ENCODE measurements at places on chromosomes 7 and 10. TPM values are rescaled to one million over a fixed set of nuclear protein-coding genes. Genes with fewer than 3 reads are reported as not detected.

- no peaks in the 10 kb centered on the region for H3K36me3 ChIP-seq
- H3K27me3 ChIP-seq, result no peaks in the 10 kb centered on the region
- no peak overlapping the region for H3K27ac ChIP-seq
- no peak for DNase-seq
- peaks cover 5% of the 10 kb centered on the region for H3K4me1 ChIP-seq
Measured at GRCh38 chr7:132752431-132752830, 176.2 kb upstream of the PLXNA4 start.

PNLIPRP2 gene
- not detected for total RNA-seq

TMUB1 gene
- total RNA-seq, result 46.6 TPM

DNA sequence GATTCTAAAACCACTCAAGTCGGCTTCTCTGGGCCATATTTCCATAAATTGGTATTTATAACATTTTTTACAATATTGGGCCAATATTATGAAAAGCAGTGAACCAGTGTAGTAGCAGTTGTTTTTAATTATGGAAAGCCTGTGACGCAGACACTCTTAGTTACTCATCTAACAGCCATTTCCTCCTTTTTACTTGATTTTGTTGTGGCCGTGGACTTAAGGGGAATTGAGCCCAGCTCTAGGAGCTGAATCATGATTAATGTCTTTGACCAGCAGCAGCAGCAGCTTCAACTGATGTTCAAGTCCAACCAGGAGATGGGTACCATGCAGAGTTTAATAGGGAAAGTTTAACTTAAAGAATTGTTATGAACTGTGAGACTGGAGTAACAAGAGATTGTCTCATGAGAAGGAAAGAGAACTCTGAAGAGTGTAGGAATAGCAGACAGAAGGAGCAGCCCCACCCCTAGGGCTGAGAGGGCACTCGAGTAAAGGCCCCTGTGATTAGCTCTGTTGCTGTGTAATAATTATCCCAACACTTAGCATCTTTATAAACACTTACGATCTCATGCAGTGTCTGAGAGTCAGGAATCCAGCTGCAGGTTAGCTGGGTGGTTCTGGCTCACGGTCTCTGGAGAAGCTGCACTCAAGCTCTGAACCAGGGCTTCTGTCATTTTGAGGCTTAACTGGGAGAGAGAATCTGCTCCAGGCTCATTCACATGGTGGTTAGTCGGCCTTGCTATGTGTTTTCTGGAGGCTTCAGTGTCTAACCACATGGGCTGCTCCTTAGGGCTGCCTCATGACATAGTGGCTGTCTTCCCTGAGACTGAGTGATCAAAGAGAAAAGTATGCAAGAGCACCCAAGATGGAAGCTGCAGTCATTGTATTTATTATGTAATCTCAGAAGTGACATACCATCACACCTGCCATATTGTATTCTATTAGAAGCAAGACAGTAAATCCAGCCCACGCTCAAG lies 4.6 kb downstream of the LANCL2 start:
- H3K4me3 ChIP-seq, result no peak overlapping the region
- peaks cover 12% of the 10 kb centered on the region for H3K4me1 ChIP-seq
- H3K27me3 ChIP-seq, result no peaks in the 10 kb centered on the region
- no peak overlapping the region for H3K27ac ChIP-seq
- no peak for DNase-seq
- no peaks in the 10 kb centered on the region for H3K36me3 ChIP-seq

DNA sequence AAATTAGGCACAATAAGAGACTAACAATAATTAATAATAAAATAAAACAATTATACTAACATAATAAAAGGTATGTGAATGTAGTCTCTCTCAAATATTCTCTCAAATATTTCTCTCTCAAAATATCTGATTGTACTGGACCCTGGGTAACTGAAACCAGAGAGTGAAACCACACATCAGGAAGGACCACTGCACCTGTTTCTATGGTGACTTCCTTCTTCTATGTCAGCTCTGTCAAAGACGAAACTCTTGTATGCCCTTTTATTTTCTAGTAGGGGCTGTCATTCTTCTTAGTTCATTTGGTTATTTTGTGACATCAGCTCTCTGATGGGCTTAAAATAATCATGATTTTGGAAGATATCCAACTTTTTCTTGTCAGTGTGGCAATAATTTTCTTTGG lies 428.0 kb upstream of the TPK1 start:
- H3K27me3 ChIP-seq, result no peaks in the 10 kb centered on the region
- no peak overlapping the region for H3K4me3 ChIP-seq
- H3K36me3 ChIP-seq, result no peaks in the 10 kb centered on the region
- no peak for DNase-seq

- peaks cover 32% of the 10 kb centered on the region for H3K36me3 ChIP-seq
- no peaks in the 10 kb centered on the region for H3K27me3 ChIP-seq
- H3K4me1 ChIP-seq, result no peaks in the 10 kb centered on the region
- no peak overlapping the region for H3K27ac ChIP-seq
Measured at GRCh38 chr10:60170250-60170649, 219.4 kb downstream of the ANK3 start.

GRCh38 chr7:38905056-38905759 lies 3.8 kb downstream of the VPS41 start:
- no peaks in the 10 kb centered on the region for H3K27me3 ChIP-seq
- no peaks in the 10 kb centered on the region for H3K36me3 ChIP-seq
- no peak overlapping the region for H3K27ac ChIP-seq
- H3K4me3 ChIP-seq, result no peak overlapping the region
- H3K4me1 ChIP-seq, result peaks cover 11% of the 10 kb centered on the region
- DNase-seq, result no peak

GRCh38 chr10:88457660-88458059 lies 125.5 kb downstream of the RNLS start:
- H3K36me3 ChIP-seq, result no peaks in the 10 kb centered on the region
- H3K27ac ChIP-seq, result no peak overlapping the region
- H3K4me3 ChIP-seq, result no peak overlapping the region

DNA sequence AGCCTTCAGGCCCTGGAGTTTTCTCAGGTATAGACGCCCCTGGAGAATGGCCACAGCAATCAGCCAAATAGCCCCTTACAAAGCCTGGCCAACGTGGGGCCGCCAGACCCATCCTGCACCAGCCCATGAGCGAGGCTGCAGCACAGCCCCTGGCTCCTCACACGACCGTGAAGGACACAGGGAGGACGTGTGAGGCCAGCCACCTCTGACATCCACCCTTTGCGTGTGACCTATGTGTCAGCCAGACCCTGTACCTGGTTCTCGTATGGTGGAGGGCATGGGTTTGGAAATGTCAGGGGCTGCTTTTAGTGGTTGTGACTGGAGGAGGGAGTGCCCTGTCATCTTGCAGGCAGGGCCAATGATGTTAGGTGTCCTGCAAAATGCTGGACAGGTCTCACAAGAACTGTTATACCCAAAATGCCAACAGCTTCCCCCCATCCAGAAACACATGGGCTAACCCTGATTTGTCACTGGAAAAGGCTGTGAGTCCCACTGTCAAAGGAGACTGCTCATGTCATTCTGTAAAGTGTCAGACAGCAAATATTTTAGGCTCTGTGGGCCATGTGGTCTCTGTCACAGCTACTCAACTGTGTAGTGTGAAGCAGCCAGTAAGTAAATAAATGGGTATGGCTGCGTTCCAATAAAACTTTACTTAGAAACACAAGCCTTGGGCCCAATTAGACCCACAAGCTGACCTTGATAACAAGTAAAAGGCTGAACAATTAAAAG lies 30.0 kb downstream of the NOD1 start:
- no peak overlapping the region for H3K27ac ChIP-seq
- no peak overlapping the region for H3K4me3 ChIP-seq
- peaks cover 4% of the 10 kb centered on the region for H3K4me1 ChIP-seq
- H3K27me3 ChIP-seq, result no peaks in the 10 kb centered on the region
- no peak for DNase-seq

DNA sequence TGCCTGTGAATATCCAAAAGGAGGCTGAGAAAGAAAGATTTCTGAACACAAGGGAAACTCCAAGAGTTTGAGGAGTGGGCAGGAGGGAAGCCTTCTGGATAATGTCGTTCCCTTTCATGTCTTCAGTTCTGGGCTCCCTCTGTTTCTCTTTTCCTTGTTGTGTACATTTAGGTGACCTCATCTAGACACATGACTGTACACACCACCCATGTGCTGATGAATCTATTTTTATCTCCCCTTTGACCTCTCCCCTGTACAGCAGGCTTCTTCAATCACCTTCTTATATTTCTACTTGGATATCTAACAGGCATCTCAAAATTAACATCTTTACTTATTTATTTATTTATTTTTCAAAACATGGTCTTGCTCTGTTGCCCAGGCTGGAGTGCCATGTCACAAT lies 363.1 kb downstream of the GATA3 start:
- H3K4me3 ChIP-seq, result no peak overlapping the region
- no peaks in the 10 kb centered on the region for H3K27me3 ChIP-seq
- peak overlapping the region; percentile 88 for H3K27ac ChIP-seq
- peaks cover 20% of the 10 kb centered on the region for H3K4me1 ChIP-seq
- DNase-seq, result no peak

DNA sequence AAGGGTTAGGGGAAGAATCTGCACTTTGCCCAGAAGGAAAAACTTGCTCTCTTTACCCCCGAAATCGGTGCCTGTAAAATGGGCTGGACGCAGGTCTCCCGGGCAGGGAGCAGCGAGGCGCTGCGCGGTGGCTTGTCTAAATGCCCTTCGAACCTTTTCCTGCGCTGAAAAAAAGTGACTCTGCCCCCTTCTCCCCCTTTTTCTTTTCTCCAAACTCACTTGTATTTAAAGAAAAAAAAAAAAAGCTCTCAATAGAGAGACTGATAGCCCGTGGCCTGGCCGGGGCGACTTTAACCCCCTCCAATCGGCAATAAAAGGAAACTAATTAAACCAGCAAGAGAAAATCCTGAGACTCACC lies 286 bp downstream of the SP8 start:
- H3K27ac ChIP-seq, result no peak overlapping the region
- H3K4me1 ChIP-seq, result peaks cover 33% of the 10 kb centered on the region
- H3K27me3 ChIP-seq, result peaks cover 97% of the 10 kb centered on the region
- DNase-seq, result no peak
- peak overlapping the region; percentile 22 for H3K4me3 ChIP-seq

DNA sequence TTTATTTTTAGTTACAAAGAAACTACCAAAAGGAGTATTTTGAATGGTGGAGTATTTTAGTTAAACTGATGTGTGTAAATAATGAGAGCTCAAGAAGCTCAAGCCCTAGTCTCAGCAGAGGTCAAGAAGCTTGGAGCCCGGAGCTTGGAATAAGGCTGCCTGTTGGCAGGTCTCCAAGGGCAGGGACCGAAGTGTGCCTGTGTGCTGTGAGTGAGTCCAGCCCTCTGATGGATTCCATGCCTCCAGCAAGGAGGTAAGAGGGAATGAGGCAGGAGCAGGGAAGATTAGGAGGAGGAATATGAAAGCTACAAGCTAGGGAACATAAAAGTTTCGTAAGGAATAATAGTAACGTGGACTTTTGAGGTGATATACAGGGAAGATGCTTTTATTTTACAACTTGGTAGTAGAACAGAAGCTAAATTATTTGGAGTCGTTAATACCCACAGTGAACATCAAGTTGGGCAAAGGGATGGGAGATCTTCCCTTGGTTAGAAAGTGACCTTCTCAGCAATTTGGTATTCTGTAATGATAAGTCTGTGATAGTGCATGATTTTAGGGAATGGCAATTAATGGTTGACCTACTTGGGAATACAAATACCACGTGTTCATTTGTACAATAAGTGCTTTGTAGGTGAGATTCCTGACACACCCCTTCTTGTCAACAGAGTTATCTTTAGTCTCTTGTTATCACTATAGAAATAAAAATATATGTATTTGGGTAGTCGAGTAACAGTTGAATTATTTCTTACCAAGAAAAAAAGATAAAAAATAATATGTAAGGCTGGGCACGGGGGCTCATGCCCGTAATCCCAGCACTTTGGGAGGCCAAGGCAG lies 4.6 kb downstream of the SEC23IP start:
- no peak overlapping the region for H3K4me3 ChIP-seq
- no peak for DNase-seq
- H3K27me3 ChIP-seq, result no peaks in the 10 kb centered on the region
- peaks cover 30% of the 10 kb centered on the region for H3K4me1 ChIP-seq

AOAH gene
- total RNA-seq, result 30.3 TPM

GRCh38 chr10:67401711-67402110 lies 294.3 kb downstream of the CTNNA3 start:
- DNase-seq, result no peak
- no peaks in the 10 kb centered on the region for H3K36me3 ChIP-seq

GRCh38 chr10:100625816-100626215 lies 90.1 kb downstream of the HIF1AN start:
- H3K27ac ChIP-seq, result no peak overlapping the region
- H3K36me3 ChIP-seq, result no peaks in the 10 kb centered on the region
- no peak overlapping the region for H3K4me3 ChIP-seq
- no peak for DNase-seq

RTKN2 gene
- 3.9 TPM for total RNA-seq

- peaks cover 50% of the 10 kb centered on the region for H3K36me3 ChIP-seq
- H3K27me3 ChIP-seq, result no peaks in the 10 kb centered on the region
- no peaks in the 10 kb centered on the region for H3K4me1 ChIP-seq
Measured at GRCh38 chr10:98170249-98171117, 36.0 kb downstream of the R3HCC1L start.

- H3K4me1 ChIP-seq, result peaks cover 14% of the 10 kb centered on the region
- no peaks in the 10 kb centered on the region for H3K27me3 ChIP-seq
- H3K4me3 ChIP-seq, result no peak overlapping the region
- H3K27ac ChIP-seq, result no peak overlapping the region
Measured at GRCh38 chr7:375321-375831, 85.4 kb downstream of the FOXL3 start.

DNA sequence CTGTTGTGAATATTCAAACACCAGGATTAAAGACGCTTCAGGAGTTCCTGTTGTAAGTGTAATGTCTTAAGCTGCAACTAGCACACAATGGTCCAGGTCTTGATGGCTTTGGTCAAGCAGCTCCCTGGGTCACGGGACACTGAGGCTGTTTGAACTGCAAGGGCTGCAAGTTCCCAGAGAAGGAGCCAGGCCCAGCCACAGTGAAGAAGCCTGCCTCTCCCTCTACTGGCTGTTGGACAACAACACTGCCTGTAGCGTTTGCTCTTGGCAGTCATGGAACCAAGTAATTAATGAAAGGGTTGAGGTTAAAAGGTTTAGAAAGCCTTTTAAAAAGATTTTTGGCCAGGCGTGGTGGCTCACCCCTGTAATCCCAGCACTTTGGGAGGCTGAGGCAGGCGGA lies 31.9 kb upstream of the GUSB start:
- no peak overlapping the region for H3K27ac ChIP-seq
- H3K36me3 ChIP-seq, result no peaks in the 10 kb centered on the region
- no peak overlapping the region for H3K4me3 ChIP-seq
- no peaks in the 10 kb centered on the region for H3K4me1 ChIP-seq
- no peaks in the 10 kb centered on the region for H3K27me3 ChIP-seq

ACSL5 gene
- total RNA-seq, result 11.4 TPM

GRCh38 chr7:39624935-39625694 lies 1.7 kb downstream of the RALA start:
- H3K4me1 ChIP-seq, result peaks cover 27% of the 10 kb centered on the region
- H3K36me3 ChIP-seq, result no peaks in the 10 kb centered on the region
- H3K27me3 ChIP-seq, result no peaks in the 10 kb centered on the region
- H3K4me3 ChIP-seq, result no peak overlapping the region

GRCh38 chr10:121406823-121407545 lies 191.3 kb downstream of the FGFR2 start:
- no peaks in the 10 kb centered on the region for H3K4me1 ChIP-seq
- no peak for DNase-seq
- no peak overlapping the region for H3K27ac ChIP-seq
- no peaks in the 10 kb centered on the region for H3K27me3 ChIP-seq
- no peaks in the 10 kb centered on the region for H3K36me3 ChIP-seq

CYTH3 gene
- 7.6 TPM for total RNA-seq

- H3K27me3 ChIP-seq, result no peaks in the 10 kb centered on the region
- peaks cover 9% of the 10 kb centered on the region for H3K4me1 ChIP-seq
- peak; percentile 29 for DNase-seq
Measured at GRCh38 chr10:84424731-84425167, 96.4 kb downstream of the CCSER2 start.

- no peak overlapping the region for H3K4me3 ChIP-seq
- H3K36me3 ChIP-seq, result no peaks in the 10 kb centered on the region
- no peaks in the 10 kb centered on the region for H3K4me1 ChIP-seq
- no peaks in the 10 kb centered on the region for H3K27me3 ChIP-seq
- no peak for DNase-seq
Measured at GRCh38 chr10:45442662-45443061, 68.6 kb downstream of the ALOX5 start.

All from CD4-positive, alpha-beta T cell (primary cell).